ENCODE measurements at places on chromosomes 2 and 18.

DNA sequence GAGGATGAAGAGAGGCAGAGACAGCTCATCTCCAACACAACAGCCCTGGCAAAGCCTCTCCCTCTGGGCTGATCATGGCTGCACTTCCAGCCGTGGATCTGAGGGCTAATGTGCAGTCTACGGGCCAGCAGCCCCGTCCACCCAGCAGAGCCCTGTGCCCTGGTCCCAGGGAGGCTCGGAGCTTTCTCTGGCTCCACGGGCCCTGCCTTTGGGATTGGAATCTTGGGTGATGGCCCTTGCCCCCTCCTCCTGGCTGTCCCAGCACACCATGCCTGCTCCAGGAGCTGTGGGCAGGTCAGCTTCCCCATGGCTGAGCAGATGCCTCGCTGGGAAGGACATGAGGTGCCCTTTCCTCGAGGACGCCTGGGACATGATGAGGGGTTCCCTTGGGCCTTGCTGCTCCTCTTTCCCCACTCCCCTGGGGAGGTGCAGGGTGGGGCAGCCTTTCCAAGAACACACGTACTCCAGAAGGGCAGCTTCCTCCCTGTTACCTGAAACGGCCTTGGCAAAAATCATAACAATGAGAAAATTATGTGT is 66.9 kb downstream of the C18orf63 start:
- no peak for DNase-seq

DNA sequence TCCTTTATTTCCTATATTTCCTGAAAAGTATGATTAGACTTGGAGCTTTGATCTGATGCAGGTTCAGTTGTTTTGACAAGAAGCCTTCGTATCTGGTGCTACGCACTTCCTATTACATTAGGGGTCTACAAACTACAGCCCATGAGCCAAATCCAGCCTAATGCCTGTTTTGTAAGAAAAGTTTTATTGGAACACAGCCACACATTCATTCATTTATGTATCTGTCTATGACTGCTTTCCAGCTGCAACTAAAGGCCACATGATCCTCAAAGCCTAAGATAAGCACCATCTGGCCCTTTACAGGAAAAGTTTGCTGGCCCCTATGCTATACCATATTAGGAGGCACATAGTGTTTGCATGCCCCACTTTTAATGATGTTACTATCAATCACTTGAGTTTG is 26.0 kb downstream of the EIF2AK3 start:
- DNase-seq = no peak

GRCh38 chr2:33130054-33130447 is 183.3 kb downstream of the LTBP1 start:
- no peak for DNase-seq

DNA sequence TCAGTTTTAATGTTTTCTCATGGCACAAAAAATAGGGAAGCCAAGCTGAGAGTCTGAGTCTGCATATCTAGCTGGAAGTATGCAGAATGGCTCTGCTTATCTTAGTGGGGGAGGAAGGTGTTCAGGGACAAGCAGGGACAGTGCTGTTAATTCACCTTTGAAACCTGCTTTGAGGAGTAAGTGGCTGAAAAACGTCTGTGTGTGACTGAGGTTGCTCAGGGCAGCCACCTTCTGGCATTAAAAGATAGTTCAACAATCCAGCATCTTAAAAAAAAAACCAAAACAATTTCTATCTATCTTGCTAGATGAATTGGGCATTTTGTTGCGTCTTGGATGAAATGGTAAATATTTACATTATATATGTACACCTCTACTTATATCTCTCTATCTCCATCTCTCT is 2.0 kb upstream of the TRPM8 start:
- peak; percentile 20 for DNase-seq

- no peak for DNase-seq
Measured at GRCh38 chr2:174493549-174494331, 6.9 kb upstream of the GPR155 start.

GRCh38 chr2:113966832-113967231 is 76.9 kb downstream of the ACTR3 start:
- DNase-seq = no peak

- no peak for DNase-seq
Measured at GRCh38 chr2:212423089-212423488, 115.5 kb downstream of the ERBB4 start.

- DNase-seq = peak; percentile 12
Measured at GRCh38 chr18:519019-519879, 18.7 kb upstream of the COLEC12 start.
